Bronchial epithelial cell (primary cell): ENCODE measurements at places on chromosomes 2 and 18.

DNA sequence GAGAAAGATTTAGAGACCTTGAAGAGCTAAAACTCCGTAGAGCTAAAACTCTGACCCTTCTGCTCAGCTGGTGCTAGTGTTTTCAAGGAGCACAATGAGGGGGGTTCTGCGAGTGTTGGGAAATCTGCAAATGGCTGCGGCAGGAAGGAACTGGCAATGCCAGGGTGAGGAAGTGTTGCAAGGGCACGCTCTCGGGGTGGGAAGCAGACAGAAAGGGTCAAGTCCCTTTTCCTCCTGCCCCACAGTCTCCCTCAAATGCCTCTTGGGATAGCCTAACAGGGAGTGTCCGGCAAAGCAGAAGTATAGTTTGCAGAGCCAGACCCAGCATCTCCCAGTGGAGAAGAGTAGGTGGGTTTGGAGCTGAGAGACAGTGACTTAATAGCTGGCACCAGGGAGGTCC is 60.5 kb downstream of the NCAPH start:
- DNase-seq = no peak

GRCh38 chr2:10397878-10398277 is 50.2 kb downstream of the ODC1 start:
- DNase-seq = no peak

DNA sequence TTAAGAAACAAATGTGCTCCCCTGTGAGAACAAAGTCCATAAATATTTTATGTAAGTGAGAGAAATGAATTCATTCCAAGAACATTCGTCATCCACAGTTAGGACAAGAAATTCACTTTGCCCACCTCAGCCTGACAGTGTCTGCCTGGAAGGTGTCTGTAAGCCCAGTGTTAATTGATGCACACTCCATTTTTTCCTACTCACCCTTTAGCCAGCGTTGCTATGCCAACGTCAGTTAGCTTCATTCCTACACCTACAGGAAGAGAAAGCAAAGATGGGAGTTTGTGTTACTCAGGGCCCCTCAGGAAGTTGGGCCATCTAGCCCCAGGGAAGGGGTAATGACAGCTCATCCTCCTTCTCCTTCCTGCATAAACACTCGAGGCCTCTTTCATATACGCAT is 131.0 kb downstream of the ALPK2 start:
- peak; percentile 43 for DNase-seq

DNA sequence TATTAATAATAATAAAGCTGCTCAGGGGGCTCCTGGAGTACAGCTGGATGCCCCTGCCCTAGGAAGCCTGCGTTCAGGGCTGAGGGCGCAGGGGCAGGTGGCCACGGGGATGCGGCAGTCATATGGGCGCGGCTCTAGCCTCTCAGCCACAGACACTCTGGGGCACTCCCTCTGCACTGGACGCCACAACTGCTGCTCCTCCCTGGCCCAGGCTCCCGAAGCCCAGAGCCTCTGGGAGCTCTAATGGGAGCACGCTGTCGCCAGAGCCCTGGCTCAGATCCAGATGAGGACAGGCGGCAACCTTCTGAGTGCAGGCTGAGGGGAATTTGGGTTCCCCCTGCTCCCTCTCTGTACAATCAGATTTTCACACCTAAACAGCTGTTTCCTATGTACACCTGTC is 93.6 kb downstream of the MTCL1 start:
- DNase-seq = no peak

DNA sequence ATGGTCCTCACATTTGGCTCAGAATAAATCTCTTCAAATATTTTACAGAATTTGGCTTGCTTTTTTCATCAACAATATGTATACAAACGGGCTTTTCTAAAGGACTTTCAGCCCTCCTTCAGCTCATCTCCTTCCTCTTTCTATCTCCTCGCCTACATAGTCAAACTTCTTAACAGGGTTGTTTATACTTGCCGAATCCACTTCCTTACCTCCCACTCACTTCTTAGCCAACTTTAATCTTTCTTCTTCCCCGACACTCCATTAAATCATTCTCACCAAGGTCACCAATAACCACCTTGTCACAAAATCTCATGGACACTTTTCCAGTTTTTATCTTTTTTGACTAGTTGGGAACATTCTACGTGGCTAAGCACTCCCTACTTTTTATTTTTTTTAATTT is 325.2 kb downstream of the PLCL1 start:
- no peak for DNase-seq

DNA sequence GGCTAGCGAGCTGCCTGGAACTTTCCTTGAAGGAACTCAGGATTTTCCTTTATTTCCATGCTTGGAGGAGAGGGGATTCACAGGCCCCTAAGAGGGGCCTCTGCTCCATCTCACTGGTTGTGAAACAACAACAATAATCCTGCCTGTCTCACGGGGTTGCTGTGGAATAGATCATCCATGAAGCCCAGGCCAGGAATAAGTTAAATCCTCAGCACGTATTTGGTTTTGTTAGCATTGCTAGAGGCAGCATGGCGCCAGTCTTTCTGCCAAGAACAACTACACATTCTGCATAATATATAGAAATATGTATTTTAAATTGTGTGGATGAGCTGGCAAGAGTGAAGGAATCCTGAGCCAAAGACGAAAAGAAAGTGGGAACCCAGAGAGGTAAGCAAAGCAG is 80.8 kb upstream of the L3MBTL4 start:
- no peak for DNase-seq

DNA sequence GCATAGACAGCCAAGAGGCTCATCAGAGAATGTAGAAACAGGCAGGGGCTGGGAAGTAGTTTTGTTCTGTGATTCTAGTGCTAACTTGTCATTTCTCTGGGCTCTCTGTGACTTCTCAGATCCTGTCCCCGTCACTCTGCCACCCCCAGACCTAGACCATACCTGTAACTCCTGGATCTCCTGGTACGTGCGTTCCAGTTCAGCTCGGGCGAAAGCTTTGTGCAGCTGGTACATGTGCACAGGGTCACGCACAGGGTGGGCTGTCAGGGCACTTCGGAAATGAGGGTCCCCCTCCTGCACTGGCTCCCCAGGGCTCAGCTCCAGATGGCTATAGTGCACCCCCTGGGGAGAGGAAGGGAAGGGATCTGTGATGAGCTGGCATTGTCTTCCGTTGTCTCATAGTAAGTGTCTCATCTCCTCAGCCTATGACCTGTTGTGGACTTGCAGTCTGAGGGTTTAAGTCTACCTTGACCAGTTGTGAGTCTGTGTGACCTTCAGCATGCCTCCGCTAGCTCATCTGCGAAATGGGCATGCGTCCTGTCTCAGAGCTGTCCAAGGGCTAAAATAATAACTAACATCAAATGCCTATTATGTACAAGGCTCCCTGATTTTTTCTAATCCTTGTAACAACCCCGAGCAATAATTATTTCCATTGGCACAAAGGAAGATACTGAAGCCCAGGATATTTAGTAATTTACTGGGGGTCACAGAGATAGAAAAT is 2.7 kb downstream of the CHPF start:
- DNase-seq = no peak

DNA sequence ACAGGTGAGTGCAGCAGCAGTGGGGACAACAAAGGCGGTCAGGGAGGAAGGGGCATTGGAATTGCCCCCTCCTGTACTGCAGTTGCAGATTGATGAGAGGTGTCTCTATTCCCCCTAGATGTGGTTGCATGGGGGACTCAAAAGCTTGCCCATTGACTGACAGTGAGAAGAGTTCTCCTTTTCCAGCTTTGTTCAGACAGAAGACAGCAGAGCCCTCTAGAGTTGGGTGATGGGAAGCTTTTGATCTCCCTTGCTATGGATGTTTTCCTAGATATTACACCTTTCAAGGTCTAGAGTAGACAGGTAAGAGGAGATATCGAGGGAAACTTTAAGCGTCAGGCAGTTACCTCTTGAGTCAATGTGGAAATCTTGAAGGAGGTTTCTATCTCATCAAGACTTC is 2.9 kb downstream of the PROKR1 start:
- DNase-seq = peak; percentile 18

- DNase-seq = no peak
Measured at GRCh38 chr18:21463718-21464117, 136.8 kb downstream of the ESCO1 start.

GRCh38 chr18:22408059-22408458 is 9.7 kb downstream of the CTAGE1 start:
- no peak for DNase-seq

- no peak for DNase-seq
Measured at GRCh38 chr2:10467401-10467800, 19.3 kb upstream of the ODC1 start.

- no peak for DNase-seq
Measured at GRCh38 chr2:136381722-136382633, 264.0 kb upstream of the CXCR4 start.

- DNase-seq = peak; percentile 88
Measured at GRCh38 chr2:86695053-86695691, 24.9 kb upstream of the RMND5A start.

DNA sequence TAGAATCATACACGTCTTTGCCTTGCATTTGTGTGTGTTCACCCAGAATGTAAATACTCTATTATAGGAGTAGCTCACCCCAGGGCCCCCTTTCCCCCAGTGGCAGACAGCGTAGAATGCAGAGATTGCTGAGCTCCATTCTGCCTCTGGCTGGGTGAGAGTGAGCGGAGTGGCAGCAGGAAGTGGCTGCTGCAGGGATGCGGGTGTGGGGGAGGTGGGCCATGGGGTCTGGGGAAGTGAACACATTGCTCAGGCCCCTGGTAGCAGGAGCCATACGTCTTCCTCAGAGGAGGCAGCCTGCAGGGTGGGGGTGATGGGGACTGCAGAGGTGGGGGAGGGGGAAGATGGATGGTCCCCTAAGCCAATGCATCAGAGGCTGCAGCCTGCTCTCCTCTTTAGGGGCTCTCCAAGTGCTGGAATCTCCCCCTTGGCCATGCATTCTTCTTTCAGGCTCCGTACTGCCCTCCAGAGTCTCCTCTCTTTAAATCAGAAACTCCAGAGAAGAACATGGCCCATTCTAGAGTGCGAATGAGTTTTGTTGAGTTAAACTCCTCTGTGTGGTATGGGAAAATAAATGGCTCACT is 72.2 kb downstream of the CELF4 start:
- no peak for DNase-seq

- peak; percentile 88 for DNase-seq
Measured at GRCh38 chr2:196399722-196400691, 228.6 kb upstream of the STK17B start.
